AG04450 (cell line): ENCODE measurements at places on chromosomes 16 and 17. TPM values are rescaled to one million over a fixed set of nuclear protein-coding genes. Genes with fewer than 3 reads are reported as not detected.

Gene CES1
- polyA plus RNA-seq: 1.1 and 1.4 TPM in 2 replicates

Gene WNT9B
- not detected in 2 replicates for polyA plus RNA-seq

Gene CCDC92B
- polyA plus RNA-seq: not detected in 2 replicates

Gene C16orf96
- not detected in 2 replicates for polyA plus RNA-seq

DNA sequence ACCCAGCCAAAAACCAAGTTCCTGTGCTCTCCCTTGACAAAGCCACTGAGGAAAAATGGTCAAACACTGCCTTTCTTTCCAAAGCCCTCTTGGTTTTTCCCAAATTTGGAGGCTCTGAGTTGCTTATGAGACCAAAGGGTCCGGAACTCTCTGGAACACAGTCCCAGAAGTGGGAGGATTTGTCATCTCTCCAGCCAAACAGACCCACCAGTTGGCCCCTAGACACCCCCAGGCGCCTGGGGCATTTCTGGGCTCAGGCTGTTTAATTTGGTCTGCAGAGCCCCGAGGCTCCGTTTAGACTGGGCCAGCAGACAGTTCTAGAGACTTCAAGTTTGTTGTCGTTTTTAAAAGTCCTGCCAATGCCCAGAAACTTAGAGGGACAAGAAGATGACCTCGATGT, 239.1 kb downstream of the SEC14L1 start:
- no peak for DNase-seq

DNA sequence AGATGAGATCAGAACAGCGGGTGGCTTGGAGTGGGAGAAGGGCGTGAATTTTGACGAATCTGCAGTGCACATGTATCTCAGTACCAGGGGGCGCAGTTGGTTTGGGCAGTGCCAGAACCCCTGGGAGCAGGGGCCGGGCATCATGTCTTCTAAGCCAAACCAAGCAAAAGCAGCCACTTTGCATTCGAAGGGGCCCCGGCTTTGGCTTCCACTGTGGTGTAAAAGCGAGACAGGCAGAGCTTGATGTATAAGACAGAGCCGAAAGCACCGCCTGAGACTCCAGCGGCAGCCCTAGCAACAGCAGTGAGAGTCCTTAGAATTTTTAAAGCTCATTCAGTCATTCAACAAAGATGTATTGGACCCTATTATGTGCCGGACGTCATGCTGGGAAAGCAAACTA, 3.8 kb upstream of the XYLT1 start:
- no peak for DNase-seq

GRCh38 chr17:72206376-72206775, 85.6 kb downstream of the SOX9 start:
- no peak for DNase-seq

- DNase-seq: no peak
These were observed 11.4 kb downstream of the NECAB2 start for GRCh38 chr16:83979441-83979840.

DNA sequence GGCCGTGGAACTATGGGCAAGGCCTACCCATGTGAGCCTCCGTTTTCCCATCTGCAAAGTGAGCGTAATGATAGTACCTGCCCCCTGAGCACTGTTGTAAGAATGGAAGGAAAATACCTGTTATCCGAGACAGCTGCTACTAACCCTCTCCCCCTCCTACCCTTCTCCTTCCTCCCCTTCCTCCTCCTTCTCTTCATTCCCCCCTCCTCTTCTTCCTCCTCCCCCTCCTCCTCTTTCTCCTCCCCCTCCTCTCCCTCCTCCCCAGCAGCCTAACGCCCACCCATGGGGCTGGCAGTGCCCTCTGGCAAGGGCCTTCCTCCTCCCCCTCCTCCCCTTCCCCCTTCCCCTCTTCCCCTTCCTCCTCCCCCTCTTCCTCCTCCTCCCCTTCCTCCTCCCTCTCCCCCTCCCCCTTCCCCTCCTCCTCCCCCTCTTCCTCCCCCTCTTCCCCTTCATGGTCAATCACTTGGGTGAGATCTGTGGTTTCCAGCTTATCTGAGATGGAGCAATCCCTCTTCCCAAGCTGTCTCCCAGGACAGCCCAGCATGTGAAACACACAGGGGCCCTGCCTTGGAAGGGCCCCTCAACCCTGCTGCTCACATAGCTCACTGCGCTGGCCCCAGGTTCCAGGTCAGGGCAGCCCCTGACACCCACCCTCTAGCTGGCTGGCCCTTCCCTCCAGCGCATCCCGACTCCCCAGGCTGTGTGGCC, 6.4 kb downstream of the ZFPM1 start:
- DNase-seq: no peak

DNA sequence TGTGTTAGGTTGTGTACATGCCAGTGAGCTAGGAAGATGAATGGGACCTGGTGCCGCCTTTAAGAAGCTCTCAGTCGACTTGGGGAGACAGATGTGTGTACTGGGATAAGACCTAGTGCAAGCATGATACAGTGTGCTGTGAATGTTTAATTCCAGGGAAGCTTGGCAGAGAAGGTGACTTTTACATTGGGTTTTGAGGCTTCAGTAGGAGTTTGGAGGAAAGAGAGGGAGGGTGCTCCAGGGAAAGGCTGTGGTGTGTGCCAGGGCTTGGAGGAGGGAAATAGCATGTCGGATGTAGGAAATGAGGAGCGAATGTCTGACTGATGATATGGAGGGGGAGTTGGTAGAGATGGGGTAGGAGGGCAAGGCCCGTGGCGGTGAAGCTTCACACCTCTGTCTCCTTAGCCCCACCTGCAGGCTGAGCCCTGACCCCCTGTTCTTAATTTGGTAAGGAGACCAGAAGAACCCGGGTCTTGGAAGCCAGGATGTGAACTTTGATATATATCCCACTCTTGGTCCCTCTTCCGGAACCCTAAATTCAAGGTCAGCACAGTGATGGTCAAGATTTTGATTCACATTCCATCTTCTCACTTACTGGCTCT, 76.6 kb downstream of the PLCG2 start:
- no peak for DNase-seq

- DNase-seq: no peak
These were observed 65.2 kb downstream of the SNX20 start for GRCh38 chr16:50615891-50616290.
